ENCODE measurements at places on chromosomes 5 and 9.

DNA sequence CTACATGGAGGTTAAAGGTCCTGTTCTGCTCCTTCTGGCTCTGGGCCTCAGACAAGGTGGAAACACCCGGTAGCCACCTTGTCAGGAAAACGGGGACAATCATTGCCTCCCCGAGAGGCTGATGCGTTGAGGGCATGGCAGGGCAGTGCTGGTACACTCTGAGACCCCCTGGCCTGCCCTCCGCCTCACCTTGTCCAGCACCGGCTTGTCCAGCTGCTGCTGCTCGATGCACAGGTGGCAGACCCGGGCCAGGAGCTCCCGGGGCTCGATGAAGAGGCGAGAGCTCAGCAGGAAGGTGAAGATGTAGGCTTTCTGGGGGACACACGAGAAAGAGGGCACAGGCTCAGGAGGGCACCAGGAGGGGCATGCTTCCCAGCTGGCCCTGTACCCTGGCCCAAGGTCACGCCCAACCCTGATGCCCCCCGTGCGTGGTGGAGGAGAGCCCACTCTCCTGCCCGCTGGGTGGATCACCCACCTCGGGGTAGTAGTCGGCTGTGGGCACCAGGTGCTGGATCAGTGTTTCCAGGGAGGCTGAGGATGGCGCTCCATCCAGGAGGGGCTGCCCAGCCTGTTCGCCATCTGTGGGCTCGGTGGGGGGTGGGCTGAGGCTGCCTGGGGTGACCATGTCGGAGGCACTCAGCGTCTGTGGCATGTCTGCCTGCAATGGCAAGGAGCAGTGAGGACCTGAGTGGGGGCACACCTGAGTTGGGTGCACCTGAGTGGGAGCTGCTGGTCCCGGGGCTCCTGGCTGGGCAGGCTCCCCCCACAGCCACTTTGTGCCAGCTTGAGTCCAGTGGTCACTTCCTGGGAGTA lies 66.0 kb upstream of the RNF130 start:
- no peak for DNase-seq

GRCh38 chr9:126701813-126702140 lies 88.0 kb downstream of the LMX1B start:
- peak; percentile 2 for DNase-seq

DNA sequence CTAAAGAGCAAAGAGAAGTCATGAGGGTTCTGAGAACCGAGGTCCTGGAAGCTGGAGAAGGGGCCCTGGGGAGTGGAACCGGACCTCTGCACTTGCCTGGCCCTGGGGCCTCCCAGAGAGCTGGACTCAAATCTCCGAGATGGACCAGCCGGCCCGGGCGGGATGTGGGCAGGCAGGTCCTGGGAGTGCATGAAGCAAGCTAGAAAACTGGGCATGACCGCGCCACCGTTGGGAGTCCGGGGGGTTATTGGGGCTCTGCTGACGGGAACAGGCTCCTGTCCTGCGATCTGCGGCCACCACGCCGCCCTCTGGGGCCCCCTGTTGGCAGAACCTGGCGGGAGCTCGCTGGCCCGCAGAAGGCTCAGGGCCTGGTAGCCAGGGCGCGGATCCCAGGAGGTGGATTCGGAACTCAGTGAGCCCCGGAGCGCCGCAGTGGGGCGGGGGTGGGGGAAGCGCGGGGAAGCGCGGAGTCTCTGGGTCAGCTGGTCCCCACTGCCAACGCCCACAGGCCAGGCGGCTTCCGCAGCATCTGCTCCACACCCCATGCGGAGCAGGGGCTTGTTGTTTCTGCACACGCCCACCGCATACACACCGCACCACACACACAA lies 150.6 kb downstream of the ERCC6L2 start:
- no peak for DNase-seq

- no peak for DNase-seq
Measured at GRCh38 chr5:965604-966344, 42.8 kb upstream of the NKD2 start.

DNA sequence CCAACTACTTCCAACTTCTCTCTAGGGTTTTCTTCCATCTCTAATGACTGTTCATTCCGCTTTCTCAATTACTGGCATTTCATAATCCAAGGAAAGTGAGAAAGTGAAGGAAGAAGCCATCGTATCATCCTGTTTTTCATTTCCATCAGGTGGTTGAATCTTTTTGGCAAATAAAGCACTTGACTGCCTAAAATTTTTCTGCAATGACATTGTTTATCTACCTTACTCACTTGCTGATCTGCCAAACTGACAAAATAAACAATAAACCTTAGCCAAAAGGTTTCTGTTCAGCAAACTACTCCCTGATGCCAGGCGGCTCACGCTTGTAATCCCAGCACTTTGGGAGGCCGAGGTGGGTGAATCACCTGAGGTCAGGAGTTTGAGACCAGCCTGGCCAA lies 18.4 kb downstream of the FNBP1 start:
- DNase-seq = no peak
